NCI-H1417 treated with DMSO at 0.1 percent for 48 hours (cell line): ENCODE measurements at places on chromosomes 16 and 17.

- no peak for DNase-seq
Observed at GRCh38 chr16:53787423-53787822, 83.5 kb downstream of the FTO start.

DNA sequence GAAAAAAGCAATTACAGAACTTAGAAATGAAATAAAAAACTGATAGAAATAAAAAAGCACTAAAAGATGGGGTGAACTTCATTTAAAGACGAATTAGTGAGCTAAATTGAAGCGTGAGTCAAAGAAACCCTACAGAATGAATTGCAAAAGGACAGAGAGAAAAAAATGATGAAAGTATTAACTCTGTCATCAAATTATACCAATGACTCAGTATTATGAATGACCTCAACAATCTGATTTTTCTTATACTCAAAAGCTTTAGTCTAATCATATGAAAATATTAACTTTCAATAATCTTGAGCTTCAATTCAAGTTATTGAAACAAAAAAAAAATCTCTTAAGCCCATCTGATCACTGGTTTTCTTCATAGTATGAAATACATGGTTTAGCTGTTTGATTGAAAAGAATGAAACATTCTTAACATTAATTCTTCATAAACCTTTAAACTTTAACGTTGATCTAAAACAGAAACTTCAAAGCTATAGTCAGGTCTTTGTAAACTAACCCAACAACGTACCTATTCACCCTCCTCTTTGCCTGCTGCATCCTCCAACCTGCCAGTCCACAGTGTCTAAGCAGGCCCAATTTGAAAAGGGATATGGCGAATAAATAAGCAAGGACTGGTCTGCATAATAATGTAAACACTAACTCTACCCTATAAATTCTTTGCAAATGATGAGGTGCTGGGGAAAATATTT lies 6.6 kb downstream of the ABCA5 start:
- DNase-seq: no peak

- DNase-seq: no peak
Observed at GRCh38 chr17:78592991-78593329, 15.8 kb upstream of the DNAH17 start.

GRCh38 chr16:87034317-87034716 lies 282.9 kb downstream of the C16orf95 start:
- DNase-seq: no peak

- no peak for DNase-seq
Observed at GRCh38 chr17:14748036-14748710, 447.3 kb downstream of the HS3ST3B1 start.

DNA sequence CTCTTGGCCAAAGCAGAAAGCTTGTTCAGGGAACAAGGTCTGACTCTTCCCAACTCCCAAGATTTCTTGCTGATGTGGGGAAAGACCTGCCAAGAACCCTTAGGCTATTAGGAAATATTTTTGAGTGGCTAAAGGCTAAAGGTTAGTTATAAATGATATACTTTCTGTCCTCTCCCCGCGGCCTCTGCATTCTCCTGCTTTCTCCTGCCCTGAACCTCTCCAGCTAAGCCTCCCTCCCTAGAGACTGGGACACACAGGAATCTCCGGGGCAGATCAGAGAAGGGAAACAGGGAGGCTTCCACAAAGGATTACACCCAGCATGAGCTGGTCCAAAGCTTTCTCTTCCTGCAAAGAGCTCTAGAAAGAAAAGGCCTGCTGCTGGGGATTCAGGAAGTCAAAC lies 2.3 kb downstream of the SLC43A2 start:
- DNase-seq: no peak

GRCh38 chr17:39204245-39204644 lies 4.2 kb downstream of the RPL19 start:
- no peak for DNase-seq

- no peak for DNase-seq
Observed at GRCh38 chr17:60094754-60095153, 16.0 kb upstream of the HEATR6 start.

GRCh38 chr17:69147460-69147859 lies 5.8 kb upstream of the ABCA6 start:
- DNase-seq: no peak

DNA sequence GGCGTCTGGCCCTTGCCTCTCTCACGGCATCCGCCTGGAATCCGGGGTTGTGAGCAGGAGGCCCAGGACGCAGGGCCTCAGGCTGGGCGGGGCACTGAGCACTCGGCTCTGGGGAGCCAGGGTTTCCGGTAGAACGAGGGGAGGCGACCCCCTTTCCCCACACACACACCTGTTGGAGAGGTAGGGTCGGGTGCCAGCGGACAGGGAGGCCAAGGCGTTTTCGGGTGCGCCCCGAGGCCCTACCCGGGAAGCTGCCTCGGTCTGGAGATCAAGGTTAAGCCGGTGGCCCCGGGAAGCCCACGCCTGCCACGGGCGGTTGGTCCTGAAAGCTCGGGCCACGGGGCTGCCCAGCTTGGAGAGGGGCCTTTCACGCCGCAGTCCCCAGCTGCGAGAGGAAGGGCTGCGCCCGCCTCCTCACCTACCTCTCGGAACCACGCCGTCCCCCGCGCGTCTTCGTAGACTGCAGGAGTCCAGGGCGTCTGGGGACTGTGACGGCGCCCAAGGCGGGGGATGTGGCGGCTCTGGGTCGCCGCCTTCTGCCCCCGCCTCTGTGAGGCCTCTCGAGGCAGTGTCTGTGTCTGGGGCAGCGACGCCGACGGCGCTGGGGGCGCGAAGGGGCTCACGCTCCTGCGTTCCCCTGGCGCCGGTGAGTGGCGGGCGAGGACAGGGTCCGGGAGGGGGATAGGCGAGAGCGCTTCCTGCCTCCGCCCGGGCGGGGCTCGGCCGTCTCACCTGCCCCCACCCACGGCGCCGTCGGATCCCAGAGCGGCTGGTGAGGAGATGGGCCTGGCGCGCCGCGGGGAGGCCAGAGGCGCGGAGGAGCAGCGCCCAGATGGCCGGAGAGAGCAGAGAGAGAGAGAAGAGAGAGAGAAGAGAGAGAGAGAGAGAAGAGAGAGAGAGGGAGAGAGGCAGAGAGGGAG lies 20.3 kb upstream of the HOXB9 start:
- DNase-seq: no peak

DNA sequence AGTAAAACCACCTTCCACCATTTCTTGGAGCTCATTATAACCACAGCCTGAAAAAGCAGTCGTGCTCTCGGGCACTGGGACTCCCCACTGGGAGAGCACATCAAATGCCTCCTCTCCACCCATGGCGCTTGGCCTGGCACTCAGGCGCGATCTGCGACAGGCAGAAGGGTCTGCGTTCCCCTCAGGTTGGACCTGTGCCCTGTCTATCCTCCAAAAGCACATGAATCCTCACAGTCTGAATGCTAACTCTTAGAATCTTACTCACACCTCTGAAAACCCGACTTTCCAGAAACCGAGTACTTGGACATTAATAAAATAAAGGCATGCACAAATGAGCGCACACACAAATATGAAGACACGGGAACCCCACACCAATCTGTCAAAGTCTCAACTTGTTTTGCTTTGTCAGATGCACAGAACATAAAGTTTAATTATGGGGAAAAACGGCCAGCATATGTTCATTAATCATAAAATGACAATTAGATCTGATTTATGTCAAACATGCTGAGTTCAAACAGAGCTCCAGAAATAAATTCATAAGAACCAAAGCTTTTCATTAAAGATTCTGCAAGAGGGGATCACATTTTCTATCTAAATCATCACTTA lies 20.5 kb upstream of the FAAP100 start:
- no peak for DNase-seq

- no peak for DNase-seq
Observed at GRCh38 chr16:81448154-81449131, 3.8 kb downstream of the CMIP start.

GRCh38 chr17:64332502-64332901 lies 58.2 kb downstream of the PECAM1 start:
- no peak for DNase-seq

- DNase-seq: no peak
Observed at GRCh38 chr16:56203052-56203451, 11.8 kb downstream of the GNAO1 start.

GRCh38 chr16:75371171-75371570 lies 62.1 kb downstream of the CFDP1 start:
- no peak for DNase-seq

DNA sequence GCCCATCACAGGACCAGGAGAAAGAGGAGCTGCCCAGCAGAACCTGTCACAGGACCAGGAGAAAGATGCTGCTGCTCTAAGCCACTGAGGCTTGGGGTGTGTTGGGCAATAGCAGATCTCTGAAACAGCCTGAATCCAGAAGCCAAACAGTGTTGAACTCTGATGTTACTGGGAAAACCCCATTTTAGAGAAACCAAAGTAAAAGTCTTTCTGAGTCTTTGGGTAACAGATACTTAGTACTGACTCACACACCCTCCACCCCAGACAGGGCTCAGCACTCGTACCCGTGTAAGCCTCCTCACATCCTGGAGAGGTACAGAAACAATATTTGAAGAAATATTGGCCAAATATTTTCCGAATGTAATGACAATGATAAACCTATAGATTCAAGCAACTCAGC lies 82.8 kb upstream of the GNG13 start:
- no peak for DNase-seq

DNA sequence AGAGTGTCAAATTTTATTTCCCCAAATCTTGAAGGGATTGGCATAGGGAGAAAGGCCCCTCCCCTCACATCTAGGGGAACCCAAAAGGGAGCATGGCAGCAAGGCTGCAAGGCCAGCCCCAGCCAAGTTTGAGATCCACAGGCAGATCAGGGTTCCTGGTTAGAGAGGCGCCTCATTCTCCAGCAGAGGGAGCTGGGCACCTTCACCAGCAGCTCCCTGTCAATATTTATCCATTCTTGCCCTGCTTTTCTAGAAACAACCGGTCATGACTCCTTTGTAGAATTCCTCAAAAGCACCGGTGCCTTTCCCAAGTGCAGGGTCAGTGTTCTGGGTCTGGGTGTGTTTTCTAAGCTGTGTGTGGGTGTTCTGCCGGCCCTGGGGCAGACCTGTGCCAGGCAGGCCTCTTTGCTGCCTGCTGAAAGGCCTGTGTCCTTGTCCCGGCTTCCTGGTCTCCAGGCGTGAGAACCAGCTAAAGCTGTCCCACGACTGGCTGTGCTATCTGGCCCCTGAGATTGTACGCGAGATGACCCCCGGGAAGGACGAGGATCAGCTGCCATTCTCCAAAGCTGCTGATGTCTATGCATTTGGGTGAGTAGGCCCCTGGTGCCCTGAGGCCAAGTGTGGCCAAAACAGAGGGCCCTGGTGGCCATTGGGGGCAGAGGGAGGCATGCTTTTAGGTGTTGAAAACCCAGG lies 21.2 kb upstream of the LGALS9 start:
- DNase-seq: no peak

DNA sequence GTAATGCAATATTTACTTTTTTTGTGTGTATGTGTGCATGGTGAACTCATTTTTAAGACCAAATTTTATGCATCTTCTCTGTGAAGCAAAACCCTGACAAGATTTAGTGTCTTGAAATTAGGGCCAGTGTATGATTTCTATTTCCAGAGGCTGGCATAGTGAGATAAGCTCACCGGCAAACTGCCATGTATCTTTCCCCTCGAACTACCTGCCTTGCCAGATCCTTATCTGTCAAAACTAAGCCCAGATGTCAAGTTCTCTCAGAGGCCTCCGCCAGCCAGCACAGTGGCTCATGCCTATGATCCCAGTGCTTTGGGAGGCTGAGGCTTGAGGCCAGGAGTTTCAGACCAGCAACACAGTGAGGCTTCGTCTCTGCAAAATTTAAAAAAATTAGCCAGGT lies 10.0 kb downstream of the USP32 start:
- no peak for DNase-seq

DNA sequence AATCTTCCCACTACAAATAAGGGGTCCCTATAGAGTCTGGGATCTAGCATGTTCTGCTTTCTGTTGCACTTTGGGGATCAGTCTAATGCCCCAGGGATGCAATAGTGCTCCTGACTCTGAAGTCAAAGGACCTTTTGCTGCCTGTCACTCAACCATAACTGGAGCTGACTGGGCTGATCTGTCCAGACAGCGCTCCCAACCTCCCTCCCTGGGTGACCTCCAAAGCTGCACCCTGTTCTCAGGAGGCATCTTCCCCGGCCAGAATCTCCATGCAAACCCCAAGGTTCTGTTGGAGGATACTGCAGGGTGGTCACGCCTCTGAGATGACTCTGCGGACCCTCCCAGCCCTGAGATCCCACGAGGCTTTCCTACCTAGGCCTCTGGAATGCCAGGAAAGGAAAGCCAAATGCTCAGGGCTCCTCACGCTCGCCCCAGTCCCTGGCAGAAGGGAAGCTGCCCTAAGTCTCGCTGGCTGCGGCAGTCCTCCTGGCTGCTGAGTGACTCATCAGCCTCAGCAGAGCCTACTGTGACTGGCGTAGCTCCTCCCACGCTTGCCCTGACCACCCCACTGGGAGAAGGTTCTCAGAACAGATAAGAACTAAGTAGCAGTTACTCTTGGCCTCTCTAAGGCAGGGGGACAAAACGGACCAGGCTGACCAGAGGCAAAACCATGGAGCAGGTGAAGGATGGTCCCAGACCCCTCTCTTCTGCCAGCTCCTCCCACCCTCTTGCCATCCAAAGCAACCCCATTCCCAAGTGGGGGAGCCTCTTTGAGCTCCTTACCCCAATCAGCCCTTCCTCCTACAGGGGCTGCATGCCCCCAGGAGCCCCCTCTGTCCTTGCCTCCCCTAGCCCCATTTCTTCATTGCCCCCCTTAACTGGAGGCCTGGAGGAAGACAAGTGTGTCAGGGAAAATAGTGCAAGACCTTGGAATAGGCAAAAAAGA lies 124.1 kb upstream of the TNRC6C start:
- DNase-seq: no peak

GRCh38 chr17:71502443-71502842 lies 618.4 kb upstream of the SOX9 start:
- no peak for DNase-seq

GRCh38 chr17:3678821-3679530 lies 10.4 kb downstream of the EMC6 start:
- no peak for DNase-seq

DNA sequence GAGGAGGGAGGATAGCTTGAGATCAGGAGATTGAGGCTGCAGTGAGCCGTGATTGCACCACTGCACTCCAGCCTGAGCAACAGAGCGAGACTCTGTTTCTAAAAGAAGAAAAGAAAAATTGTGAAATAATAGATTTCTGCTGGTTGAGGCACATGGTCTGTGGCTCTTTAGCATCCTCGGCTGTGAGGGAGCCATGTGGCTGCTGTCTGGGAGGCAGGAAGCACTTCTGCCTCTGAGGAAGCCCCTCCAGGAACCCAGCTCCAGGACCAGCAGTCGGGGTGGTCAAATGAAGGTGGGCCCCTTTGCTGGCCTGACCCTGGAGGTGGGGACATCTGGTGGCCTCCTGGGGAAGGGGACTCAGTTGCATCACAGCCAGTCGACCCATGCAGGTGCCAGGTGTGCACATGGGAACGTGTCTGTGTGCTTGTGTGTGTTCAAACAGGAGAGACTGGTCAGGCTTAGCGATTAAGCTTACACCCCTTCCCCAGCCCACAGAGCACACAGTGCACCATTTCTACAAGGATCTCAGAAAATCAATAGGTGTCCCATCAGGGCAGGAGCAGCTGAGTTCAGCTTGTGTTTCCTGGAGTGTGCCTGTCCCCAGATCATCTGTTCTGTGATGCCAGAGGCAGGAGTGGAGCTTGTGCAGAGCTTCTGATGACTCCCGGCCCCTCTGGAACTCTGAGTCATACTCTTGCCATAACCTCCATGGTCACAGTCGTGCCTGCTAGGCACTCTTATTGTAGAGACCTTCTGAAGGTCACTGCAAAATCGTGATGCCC lies 24.3 kb upstream of the MGAT5B start:
- DNase-seq: no peak

GRCh38 chr17:45338996-45339535 lies 22.2 kb upstream of the MAP3K14 start:
- no peak for DNase-seq
